ENCODE measurements at places on chromosomes 5 and 9.

DNA sequence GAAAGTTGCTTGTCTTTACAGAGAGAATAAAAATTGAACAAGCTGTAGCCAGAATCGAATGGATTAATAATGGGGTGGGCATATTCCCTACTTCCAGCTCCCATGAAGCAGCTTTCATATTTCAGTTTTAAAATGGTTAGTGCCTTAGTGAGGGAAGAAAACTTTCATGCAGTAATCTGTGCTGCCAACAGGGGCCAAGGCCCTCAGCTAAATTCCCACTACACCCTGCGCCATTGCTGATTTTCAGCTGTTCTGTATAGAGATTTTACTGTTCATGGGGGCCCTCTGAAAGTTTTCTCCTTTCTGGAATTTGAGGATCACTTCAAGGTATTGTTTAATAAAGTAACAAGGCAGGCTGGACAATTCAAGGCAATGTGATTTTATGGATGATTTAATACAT, 58.2 kb downstream of the CAST start:
- no peak for DNase-seq

GRCh38 chr9:109371374-109371773, 50.5 kb upstream of the EPB41L4B start:
- DNase-seq = no peak

DNA sequence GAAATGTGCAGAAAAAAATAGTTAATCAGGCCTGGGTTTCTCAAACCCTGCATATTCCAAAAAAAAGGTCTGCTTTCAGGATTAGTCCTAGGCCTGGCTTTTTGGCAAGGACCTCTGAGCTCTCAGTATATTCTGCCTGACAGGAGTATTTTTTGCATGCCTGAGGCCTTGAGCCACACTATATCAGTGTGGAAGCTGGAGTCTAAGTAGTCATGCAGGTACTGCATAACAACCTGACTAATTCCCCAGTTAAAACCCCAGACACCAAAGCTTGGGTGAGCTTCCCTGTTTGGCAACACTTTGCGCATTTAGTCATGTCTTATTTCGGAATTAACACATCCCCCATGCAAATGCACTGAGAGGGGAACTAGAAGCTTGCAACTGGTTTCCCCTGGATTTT, 359.5 kb downstream of the CETN3 start:
- DNase-seq = no peak

DNA sequence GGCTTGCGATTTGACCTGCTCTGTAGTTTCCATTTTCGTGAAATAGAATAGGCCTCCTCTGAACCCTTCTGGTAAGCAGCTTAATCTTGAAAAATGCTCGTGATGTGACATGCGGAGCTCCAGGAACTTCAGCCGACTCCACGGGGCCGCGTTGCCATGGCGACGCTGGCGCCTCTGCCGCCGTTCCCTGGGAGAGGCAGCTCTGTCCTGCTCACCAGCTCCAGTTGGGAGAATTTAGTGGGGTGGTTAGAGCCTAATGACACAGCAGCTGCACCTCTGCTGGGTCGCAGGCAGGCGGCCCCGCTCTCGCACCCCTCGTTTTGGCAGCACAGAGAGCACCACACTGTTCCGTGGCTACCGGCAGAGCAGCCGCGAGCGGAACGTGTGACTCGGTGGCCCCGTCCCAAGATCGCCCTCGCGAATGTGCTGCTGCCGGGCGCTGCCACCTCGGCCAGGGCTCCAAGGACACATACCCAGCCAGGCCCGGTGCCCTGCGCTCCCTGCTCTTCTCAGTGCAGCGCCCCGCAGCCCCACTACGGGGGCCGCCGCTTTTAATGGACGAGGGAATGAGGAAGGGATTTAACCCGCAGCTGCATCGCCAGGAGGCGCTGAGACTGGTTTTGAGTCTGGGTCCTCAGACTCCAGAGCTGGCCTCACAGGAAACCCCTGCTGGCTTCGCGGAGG, 131.2 kb upstream of the LMX1B start:
- DNase-seq = no peak

DNA sequence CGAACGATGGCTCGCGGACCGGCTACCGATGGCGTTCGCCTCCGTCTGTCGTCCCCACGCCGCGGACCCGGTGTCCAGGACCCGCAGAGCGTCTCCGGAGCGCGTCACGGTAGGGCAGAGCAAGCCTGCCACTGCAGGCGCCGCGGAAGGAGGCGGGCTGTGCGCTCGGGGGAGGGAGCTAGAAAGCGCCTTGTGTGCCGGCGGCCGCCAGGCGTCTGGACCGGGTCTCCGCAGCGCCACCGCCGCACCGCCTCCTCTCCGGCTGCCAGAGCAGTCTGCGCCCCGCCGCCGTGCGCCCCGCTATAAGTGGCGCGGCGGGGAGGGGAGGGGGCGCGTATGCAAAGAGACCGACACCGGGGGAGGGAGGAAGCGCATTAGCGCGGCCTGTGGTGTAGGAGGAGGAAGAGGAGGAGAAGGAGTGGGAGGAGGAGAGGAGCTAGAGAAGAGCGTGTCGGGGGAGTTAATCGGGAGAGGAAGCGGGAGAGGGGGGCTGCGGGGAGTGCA, at the start of gene ENC1:
ENC1 (minus strand) TSS at position 279 of the 504 bp plus-strand sequence. CDS start 4,243 bp downstream, outside the sequence.
- DNase-seq = peak; percentile 86

DNA sequence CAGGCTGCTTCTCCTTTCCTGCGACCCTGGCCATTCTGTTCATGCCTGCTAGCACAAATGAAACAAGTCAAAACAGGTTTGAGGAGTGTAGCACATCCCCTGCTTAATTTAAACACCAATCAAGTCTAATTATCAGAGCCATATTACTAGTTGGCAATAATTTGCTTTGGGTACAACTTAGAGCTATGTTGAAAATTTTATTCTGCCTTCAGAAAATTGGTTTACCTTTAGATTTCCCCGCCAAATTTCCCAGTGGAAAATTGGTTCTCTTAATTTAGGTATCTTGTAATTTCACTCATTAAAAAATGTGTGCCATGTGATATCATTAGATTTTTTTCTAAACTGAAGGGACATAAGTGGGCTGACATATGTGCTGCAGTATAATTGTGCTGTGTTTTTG, 265.8 kb downstream of the MAST4 start:
- no peak for DNase-seq

GRCh38 chr9:134877541-134877940, 3.1 kb upstream of the FCN2 start:
- no peak for DNase-seq

DNA sequence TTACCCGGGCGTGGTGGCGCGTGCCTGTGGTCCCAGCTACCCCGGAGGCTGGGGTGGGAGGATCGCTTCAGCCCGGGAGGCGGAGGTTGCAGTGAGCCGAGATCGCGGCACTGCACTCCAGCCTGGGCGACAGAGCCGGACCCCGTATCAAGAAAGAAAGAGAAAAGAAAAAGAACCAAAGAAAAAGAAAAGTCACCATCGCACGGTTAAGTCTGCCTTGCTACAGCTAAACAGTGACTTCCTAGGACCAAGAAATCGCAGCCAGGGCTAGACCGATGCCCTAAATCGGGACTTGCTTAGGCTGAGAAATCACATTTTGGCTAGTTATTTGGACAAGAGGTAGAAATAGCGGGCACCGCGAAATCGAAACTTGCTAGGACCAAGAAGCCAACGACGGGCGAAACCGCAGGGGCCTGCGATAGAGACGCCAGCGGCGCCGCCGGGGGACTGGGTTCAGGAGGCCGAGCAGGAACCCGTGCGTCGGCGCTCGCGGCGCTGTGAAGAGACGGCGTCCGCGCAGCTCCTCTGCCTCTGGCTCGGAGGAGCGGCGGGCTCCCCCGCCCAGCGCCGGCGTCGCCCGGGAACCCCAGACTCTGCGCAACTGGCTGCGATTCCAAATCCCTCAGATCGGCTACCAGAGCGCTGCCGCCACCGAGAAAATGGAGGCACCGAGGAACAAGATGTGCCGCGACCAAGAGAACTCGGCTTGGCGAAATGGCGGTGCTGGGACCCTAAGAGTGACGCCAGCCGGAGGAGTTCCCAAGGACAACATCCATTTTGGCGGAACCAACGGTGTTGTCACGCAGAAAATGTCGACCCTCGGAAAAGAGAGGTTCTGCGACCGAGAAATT, 26.1 kb upstream of the ANXA2R start:
- DNase-seq = peak; percentile 73

GRCh38 chr5:156922207-156922792, 40.7 kb downstream of the TIMD4 start:
- DNase-seq = no peak
